ENCODE measurements at places on chromosomes 5 and 9.
A peak's percentile ranks its signal among the peaks of the same experiment; 100 is the strongest.

- no peak for DNase-seq
These were observed 19.9 kb upstream of the HMHB1 start for GRCh38 chr5:143791848-143792731.

DNA sequence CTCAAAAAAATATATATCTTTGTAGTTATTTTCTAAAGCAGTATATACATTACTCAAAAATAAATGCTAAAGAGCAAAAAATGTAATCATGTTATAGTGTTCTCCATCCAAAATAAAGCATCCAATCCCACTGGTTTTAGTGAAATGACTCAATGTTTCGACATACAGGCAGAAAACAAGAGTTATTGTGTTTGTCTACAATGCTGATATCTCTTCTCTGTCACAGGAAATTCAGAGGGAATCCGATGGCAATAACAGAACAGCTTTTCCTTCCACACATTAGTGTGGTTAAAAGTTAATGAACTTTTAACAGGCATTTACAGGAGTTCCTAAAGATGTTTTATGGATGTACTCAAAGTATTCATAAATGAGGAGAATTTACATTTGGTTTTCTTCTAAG, 12.0 kb downstream of the TTC33 start:
- DNase-seq: no peak

DNA sequence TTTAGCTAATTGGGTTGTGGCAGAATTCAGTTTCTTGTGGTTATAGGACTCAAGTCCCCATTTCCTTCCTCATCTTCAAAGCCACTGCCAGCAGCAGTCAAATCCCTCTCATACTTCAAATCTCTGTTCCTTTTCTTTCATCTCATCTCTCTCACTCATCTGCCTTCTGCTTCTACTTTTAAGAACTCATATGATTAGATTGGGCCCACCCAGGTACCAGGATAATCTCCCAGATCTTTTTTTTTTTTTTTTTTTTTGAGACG, 8.0 kb upstream of the REEP5 start:
- DNase-seq: peak; percentile 68

DNA sequence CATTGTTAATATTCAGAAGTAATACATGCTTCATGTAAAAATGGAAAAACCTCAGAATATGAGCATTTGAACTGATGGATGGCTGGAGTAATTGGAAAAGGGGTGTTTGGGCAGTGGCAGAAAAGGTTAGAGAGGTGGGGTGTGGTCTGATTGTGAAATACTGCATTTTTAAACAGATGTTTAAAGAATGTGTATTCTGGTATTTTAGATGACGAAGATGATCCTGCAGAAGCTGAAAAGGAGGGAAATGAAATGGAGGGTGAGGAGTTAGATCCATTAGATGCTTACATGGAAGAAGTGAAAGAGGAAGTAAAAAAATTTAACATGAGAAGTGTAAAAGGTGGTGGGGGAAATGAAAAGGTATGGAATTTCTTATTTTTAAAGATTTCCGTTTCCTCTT, 18.8 kb downstream of the DDX46 start:
- DNase-seq: no peak

- DNase-seq: no peak
These were observed 334.4 kb downstream of the ARHGEF28 start for GRCh38 chr5:73960426-73960825.

DNA sequence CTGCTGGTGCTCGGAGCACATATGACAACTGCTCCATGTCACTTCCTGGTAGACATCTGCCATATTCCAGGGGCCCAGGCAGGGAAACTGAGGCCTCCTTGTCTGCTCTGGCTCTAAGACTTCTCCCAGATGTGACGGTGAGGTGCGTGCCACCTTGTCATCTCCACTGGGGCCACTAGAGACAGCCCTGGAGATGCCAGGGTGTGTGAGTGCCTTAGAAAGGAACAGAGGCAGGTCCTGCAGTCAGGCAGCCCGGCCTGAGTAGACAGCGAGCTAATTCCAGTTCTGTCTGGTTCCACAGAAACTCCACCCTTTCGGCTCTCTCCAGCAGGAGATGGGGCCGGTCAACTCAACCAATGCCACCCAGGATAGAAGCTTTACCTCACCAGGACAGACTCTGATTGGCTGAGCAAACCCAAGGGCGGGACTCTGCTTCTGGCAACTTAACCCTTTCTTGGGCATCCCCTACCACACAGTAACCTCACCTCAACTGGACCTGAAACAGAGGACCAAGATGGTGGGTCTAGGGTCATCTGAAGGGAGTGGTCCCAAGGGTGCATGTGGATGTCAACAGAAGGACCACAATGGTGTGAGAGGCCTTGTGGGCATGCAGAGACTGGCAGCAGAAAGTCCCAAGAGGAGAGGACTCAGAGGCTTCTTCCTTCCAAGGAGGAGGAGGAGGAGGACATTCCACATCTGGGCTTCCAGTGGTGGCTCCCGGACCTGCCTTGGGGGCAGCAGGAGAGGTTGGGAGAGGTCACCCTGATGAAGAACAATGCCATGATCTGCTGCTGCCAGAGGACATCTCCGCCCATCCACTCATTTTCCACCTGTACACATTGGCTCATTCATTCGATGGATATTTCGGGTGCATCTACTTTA, 77.7 kb downstream of the RGS3 start:
- no peak for DNase-seq

Measured in activated CD4-positive, alpha-beta T cell treated with anti-CD3 and anti-CD28 coated beads, Interleukin-2, amount 50 U/mL, for 16 hours (primary cell).